ENCODE measurements at places on chromosomes 3 and 15.

DNA sequence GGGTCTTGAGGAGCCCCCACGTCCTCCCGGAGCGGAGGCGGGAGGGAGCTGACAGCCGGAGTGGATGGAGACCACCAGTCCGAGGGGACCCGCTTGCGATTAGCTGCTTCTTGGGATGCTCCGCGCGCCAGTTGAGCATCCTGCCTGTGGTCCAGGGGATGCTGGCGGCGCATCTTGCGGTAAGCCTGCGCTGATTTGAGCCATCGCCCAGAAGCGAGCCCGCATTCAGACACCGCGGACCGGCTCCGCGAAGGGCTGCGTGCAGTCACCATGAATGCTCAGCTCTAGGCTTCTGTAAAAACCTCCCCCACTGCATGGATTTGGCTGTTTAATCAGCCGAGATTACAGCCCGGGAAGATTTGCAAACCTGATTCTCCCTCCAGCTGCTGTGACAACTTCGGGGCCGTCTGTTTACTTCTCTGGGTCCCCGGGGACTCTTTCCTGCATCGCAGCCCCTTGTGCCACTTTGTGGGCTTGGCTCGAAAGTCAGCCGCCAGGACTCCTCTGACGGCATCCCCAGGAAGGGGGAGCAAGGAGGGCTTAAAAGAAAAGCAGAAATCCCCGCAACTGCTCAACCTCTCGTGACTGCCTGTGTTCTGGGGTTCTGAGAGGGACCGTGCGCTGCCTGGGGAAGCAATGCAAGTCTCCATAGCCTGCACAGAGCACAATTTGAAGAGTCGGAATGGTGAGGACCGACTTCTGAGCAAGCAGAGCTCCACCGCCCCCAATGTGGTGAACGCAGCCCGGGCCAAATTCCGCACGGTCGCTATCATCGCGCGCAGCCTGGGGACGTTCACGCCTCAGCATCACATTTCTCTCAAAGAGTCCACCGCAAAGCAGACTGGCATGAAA is 171.1 kb downstream of the KCNAB1 start:
- no peak for DNase-seq

DNA sequence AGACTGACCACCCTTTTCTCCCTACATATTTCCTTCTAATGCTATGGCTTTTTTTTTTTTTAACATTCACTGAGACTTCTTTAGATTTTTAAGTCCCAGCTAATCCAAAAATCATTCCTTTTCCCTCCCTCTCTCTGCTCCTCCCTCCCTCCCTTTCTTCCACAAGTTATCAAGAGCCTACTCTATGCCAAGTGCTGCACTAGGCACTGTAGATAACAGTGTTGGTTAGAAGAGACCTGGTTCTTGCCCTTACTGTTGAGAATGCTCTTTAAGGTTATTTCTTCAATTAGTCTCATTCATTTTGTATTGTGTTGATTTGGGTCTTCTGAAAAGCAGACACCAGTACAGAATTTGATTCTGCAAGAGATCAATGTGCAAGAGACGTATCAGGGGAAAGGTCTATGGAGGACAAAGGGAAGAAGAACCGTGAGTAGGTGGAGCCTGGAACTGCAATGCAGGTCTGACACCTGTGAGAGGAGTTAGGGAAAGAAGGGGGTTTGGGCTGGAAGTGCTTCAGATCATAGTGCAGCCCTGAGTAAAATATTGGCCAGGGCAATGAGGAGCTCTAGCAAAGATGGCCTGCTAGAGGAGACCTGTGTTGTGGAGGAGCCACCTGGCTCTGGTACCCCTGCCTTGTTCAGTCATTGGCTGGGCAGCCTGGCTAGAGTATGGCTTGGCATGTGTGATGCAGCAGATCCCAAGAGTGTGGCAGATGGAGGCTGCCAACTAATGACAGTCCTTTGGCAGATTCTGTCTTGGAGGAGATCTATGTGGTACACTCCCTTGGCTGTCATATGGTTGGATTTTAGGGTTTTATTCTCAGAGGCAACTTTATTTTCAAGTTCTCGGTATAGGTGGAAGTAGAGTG is 9.7 kb upstream of the PCOLCE2 start:
- DNase-seq: peak; percentile 79

GRCh38 chr3:168968609-168969008 is 694.9 kb downstream of the MECOM start:
- no peak for DNase-seq

DNA sequence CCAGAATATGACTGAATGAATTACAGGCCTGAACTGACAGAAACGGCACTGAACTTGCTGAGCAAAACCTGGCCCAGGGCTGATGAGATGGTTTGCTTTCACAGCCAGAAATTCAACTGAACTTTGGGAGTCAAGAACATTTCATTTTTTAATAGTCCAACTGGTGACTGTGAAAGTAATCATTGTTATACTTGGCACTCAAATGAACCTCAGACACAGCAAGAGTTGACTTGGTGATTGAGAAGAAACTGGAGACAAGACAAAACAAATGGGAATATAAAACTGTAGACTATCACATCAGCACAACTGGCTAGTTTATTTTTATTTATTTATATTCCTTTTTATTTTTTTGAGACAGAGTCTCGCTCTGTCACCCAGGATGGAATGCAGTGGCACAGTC is 858.9 kb upstream of the CFAP20DC start:
- DNase-seq: no peak

DNA sequence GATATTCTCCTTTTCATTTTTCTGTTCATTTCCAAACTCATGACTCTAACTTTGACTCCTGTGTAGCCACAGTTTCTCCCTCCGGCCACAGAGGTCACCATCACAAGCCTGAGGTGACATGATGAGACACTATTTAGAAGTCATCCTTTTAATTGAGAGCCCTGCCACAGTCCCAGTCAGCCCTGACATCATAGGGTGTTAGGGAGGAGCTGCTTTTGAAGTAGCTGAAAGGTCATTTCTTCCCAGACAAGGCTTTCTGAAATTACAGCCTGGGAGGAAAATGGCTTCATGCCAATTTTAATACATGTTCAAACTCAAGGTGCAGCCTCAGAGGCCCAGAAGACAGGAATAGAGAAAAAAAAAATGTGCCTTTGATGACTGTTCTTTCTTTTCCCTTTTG is 532.8 kb upstream of the TGFBR2 start:
- DNase-seq: no peak

DNA sequence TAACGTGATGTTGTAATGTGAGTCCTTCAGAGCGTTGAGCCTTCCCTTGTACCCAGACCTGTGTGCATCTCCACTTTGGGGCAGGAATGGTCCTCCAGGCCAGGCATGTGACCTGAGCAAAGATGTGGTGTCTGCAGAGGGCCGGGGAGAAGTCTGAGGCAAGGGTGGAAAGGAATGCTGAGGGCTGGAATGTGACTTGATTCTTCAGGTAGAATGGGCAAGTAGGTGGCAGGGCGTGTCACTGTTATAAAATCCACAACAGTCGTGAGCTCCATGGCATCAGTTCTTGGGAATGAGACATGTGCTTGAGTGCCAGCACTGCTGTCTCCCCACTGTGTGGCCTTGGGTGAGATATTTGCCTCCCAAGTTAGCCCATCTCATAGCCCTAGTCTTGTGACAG is 24.0 kb upstream of the BSN start:
- DNase-seq: no peak

DNA sequence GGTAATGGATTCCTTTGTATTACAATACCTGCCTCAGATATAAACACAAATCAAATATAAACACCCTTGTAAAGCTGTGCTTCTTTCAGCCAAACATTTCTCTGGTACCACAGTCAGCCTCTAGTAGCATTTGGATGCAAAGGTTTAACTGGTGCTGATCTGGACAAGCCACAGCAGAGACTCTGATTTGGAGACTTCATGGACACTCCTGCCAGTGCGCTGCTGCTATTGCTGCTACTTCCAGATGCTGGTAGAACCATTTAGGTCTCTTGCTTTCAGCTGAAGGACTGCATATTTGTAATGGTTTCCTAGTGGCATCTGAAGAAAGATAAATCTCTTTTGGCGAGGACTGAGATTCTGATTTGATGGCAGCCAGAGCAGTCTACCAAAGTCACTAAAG is 36.9 kb downstream of the NCK1 start:
- no peak for DNase-seq

GRCh38 chr15:57457726-57458125 is 81.4 kb downstream of the CGNL1 start:
- DNase-seq: no peak

GRCh38 chr15:84659904-84660781 is 2.1 kb upstream of the NMB start:
- no peak for DNase-seq

- peak; percentile 55 for DNase-seq
Measured at GRCh38 chr3:172317984-172318383, 130.3 kb downstream of the GHSR start.

DNA sequence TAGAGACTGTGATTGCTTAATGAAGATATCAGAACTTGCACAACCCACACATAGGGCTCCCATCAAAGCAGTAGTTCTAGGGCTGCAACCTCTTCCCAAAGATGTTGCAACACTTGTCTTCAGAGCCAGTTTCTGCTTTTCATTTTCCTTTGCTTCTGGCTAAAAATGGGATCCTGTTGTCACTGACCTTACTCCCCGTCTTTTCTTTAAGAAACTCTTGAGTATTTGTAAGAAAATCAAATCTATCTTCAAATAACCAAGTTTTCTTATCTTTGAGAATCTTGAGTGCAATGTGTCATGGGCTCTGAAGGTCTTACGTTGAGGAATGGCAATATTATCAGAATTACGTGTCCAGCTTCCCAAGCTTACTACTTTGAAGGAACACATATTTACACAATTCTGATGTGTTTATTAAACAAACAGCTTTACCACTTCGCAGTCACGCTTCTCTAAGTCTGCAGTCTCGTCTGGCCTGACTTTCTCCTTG is 24.1 kb downstream of the CACNA1D start:
- DNase-seq: no peak

- DNase-seq: no peak
Measured at GRCh38 chr3:37952564-37952963, 38.0 kb upstream of the VILL start.

- no peak for DNase-seq
Measured at GRCh38 chr15:62769604-62770003, 272.9 kb upstream of the TPM1 start.

- no peak for DNase-seq
Measured at GRCh38 chr3:188400494-188401243, 246.7 kb downstream of the LPP start.

- no peak for DNase-seq
Measured at GRCh38 chr15:59649603-59650002, 7.7 kb downstream of the GTF2A2 start.

- no peak for DNase-seq
Measured at GRCh38 chr3:9852528-9852927, 8.7 kb upstream of the RPUSD3 start.

DNA sequence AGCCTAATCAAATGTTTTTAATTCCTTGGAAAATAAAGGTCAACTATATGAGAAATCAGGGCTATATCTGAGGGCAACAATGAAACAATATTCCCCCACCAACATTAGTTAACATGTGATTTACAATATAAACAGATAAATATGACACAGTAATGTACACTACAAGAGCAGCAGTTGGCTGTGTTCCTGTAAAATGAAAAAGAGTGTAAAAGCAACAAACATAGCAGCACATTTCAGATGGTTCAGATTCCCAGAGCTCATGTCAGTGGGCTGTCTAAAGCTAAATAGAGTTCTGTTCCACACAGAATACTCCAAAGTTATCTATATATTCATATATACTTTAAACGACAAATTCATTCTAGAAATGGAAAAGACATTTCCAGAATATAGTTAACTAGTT is 42.6 kb downstream of the ANKRD28 start:
- DNase-seq: no peak

GRCh38 chr3:59872128-59872527 is 822.3 kb upstream of the CFAP20DC start:
- no peak for DNase-seq

DNA sequence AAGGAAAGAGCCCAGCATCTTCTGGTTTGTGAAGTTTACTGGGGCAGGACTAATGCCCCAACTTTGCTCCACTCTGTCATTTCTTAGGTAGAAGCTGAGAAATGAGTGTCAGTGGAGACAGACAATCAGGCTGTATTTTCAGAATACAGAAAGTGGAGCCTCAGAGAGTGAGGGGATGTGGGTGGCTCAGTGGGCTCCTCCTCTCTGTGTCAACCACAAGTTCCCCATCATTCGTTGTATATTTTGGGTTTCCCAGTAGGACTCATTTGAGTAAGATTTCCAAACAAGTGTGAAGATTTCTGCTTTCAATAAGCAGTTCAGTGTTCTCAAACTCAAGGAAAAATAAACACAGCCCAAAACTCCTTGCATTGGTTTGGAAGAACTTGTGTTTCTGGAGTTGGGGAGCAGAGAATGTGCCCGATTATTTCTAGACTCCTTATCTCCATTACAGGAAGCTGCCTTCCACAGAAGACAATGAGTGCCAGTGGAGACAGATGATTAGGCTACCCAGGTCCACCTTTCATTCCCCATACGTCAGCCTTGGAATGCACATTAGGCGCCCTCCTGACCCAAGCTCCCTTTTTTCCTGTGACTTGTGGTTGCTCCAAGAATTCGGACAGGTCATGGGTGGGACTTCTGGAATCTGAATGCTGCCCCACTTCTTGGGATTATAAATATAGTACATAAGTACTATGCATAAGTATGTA is 792.1 kb upstream of the LMCD1 start:
- no peak for DNase-seq

DNA sequence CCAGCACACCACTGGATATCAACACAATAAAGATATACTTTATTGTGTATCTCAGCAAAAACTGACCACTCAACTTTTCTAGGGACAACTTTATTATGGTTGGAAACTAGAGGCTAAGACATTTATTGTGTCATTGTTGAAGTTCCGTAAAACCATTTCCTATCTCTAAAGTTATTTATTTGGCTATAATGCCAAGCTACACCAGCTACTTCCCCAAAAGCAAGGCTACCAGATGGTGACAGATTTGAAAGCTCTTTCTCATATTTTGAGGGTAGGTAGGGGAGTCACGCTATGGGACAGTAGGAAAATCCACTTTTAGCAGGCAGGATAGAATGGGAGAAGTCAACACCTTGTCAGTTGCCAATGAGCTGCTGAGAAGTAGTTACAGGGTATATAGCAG is 834.6 kb upstream of the CFAP20DC start:
- DNase-seq: no peak

GRCh38 chr3:57538465-57538864 is 5.7 kb downstream of the DNAH12 start:
- DNase-seq: no peak

GRCh38 chr3:32584660-32585059 is 14.0 kb upstream of the DYNC1LI1 start:
- no peak for DNase-seq

DNA sequence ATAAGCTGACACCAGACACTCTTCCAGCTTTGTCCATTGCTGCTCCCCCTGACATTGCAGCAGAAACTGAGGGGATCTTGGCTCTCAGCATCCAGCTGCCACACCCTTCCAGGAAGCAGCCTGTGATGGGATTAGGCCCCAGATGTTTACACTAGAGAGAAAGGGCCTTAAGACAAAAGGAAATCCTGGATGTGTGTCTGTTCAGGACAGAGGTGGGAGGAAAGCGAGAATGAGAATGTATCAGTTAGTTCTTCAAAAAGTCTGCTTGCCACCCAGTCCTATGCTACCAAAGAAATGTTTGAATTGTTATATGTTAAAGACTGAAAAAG is 58.8 kb downstream of the HES1 start:
- no peak for DNase-seq
